ENCODE measurements at places on chromosomes 3 and 15.

DNA sequence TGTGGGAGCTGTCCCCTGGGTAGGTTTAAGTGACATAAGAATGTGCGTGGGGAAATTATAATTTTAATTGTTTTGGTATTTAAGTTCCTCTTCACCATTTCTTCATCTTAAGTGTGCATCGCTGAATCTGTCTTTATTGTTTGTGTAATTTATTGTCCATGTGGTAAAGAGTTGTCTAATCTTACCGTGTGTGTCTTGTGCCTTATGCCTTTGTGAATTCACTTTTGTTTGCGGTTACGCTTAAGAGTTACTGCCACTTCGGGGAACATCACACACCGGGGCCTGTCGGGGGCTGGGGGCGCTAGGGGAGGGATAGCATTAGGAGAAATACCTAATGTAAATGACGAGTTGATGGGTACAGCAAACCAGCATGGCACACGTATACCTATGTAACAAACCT is 767 bp downstream of the WDR48 start:
- DNase-seq = no peak

DNA sequence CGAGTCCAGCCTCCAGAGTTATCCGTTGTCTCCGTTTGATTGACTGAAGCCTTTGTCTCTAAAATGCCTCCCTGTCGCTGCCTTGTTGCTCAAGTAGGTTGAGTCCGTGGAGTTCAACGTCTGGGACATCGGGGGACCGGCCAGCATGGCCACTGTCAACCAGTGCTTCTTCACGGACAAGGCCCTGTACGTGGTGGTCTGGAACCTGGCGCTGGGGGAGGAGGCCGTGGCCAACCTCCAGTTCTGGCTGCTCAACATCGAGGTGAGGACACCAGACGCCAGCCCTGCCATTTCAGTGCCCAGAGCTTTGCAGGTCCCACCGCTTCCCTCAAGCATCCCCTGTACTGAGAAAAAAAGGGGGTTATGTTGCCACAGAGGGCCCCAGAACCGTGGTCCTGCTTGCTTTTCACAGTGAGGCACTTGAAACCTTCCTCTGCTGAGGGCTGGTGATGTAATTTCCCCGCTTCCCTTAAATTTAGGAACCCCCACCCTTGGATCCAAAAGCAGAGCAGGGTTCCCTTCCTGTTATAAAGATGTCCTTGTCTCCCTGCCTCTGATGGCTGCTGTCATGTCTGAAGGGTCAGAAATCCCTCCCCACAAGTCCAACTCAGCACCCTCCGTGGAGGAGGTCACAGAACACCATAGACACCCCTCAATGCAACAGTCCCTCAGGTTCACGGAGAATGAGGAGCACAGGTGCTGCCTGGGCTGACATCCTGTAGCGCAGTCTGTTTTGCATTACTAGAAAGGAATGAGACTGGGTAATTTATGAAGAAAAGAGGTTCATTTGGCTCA is 105.7 kb downstream of the LRRK1 start:
- DNase-seq = no peak

GRCh38 chr3:14431452-14431916 is 29.1 kb downstream of the SLC6A6 start:
- DNase-seq = no peak

GRCh38 chr3:61875046-61875844 is 313.9 kb downstream of the PTPRG start:
- DNase-seq = no peak

DNA sequence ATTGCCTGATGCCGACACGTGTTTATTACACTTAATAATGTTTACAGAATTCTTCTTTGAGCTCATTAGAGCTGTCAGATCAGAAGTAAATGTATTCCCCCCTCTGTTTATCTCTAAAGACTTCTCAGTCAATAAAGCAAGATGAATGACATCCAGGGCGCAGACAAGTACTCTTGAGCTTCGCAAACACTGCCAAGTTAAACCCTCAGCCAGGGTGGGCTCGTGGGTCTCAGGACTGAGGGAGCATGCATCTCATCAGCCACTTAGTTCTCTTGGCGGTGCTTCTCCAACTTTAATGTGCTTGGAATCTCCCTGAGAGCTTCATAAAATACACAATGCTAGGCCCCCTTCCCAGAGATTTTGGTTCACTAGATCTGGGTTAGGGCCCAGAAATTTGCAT is 333.9 kb upstream of the THRB start:
- no peak for DNase-seq

DNA sequence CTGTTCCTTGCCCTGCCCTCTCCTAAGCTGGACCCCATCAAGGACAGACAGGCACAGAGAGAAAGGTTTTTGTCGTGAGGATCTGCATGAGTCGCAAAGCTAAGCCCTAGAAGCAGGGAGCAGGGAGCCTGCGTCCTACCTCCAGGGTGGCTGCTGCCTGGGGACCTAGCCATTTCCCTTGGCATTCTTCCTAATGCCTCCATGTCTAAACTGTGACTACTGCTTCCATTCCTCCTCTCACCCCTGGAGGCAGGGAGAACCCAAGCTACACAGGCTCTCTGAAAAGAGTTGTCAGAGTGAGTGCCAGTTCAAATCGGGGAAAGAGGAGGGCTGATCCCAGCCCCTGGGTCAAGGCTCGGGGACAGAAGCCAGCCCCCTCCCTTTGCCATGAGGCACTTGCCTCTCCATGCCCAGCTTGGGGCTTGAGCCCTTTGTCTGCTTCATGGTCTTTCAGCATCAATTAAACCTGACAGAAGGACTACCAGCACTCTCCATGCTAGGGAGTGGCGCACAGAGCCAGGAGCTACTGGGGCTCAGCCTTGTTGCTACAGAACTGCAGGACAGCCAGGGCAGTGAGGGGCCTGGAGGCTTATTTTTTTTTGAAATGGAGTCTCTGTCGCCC is 2.4 kb downstream of the GCHFR start:
- DNase-seq = no peak

DNA sequence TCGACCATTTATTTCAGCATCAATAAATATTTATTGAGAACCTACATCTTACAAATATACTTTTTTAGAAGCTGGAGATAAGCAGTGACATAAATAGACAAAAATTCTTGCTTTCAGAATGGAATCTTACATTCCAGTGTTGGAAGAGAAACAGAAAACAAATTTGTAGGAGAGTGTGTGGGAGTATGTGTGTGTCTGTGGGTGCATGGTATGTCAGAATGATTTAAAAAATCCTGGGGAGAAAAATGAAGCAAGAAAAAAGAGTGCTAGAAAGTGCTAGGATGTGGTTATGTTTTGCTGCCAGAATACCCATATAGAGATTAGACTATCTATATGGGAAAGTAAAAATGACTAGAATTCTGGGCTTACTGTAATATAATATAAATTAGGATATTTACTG is 561.7 kb upstream of the SGO1 start:
- DNase-seq = no peak

DNA sequence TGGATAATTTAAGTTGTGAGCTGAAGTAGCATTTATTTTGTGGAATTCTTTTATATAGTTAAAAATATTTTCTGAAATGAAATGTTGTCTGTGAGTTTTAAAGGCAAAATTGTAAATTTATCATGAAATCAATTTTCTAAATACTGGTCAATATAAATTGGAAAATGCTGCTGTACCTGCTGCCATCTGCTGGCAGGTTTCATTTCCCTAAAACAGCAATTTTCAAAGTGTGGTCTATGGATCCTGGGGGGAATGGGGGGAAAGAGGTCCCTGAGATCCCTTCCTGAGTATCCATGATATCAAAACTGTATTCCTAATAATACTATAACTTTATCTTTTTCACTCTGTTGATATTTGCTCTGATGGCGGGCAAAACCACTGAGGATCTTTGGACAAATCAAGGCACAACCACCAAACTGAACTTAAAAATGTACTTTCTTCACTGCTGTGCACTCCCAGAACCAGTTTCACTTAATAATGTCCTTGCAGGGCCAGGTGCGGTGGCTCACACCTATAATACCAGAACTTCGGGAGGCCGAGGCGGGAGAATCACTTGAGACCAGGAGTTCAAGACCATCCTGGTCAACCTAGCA is 17.2 kb upstream of the CCR4 start:
- DNase-seq = no peak

DNA sequence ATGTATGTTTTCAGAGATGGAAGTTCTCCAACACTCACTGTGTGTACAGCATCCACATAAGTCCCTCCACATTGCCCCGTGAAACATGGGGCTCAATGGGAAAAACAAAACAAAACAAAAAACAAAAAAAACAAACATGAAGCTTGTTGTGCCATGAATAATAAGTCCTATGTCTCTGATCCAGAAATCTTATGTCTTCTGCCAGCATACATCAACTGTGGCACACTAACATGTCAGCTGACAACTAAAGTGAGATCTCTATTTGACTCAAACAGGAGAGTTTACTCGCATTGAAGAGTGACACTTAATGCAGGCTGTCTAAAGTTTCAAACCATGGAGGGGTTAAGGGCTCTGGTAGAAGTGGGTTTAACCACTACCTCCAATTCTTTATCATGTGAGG is 180.2 kb upstream of the ROBO1 start:
- no peak for DNase-seq

- DNase-seq = no peak
Observed at GRCh38 chr3:194086388-194087075, 49.4 kb upstream of the HES1 start.

- DNase-seq = no peak
Observed at GRCh38 chr3:156551261-156551660, 3.7 kb downstream of the SSR3 start.

DNA sequence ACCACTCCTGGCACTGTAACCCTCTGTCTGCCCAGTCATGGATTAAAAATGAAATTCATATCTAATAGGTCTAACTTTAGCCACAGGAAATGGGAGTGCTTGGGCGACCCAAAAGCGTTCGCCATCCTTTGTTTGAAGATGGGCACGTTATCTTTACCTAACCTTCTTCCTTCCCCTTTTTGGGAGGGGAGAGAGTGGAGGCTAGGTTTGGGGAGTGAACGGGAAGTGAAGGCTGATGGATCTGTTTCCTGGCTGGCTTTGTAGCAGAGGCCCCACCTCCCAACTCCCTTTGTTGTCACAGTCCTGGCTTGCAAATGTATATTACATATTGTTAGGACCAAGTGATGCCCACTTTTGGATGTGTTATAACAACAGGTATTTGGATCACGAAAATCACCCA is 98.1 kb upstream of the ARHGEF3 start:
- no peak for DNase-seq

- no peak for DNase-seq
Observed at GRCh38 chr3:122003112-122003511, 18.9 kb downstream of the ILDR1 start.

- DNase-seq = peak; percentile 90
Observed at GRCh38 chr3:187748050-187748481, 2.8 kb upstream of the BCL6 start.

- no peak for DNase-seq
Observed at GRCh38 chr3:41847679-41848078, 114.2 kb downstream of the ULK4 start.

DNA sequence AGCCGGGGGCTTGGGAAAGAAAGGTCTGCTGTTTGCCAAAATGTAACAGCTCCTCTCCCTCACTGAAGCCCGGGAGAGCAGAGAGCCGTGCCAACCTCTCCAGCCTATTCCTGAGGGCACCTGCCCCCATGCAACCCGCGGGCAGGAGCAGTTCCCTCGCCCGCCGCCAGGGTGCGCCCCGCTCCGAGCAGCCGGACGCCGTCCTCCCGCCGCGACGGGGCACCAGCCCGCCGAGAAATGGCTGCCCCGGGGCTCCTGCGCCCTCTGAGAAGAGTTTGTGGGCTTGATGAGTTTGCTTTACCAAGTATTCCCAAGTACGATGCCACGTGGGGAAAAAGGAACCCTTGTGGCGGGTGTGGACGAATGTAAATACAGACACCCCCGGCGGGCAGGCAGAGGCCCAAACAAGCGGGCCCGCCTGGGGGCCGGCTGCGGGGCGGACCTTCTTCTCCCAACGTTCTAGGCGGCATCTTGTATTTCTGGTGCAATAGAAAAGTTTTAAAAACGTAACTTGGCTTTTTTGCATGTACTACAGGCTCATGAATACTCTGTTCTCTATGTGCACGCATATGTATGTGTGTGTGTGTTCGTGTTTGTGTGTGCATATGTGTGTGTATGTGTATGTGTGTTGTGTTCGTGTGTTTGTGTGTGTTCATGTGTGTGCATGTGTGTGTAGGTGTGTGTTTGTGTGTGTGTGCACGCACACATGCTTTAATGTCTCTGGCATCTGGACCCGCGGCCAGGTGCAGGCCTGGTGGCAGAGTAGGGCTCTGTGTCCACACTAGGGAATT is 162.9 kb downstream of the CHSY1 start:
- peak; percentile 22 for DNase-seq

GRCh38 chr15:26438718-26439117 is 334.1 kb downstream of the GABRB3 start:
- no peak for DNase-seq

- DNase-seq = no peak
Observed at GRCh38 chr3:37631686-37632085, 230.0 kb upstream of the CTDSPL start.

DNA sequence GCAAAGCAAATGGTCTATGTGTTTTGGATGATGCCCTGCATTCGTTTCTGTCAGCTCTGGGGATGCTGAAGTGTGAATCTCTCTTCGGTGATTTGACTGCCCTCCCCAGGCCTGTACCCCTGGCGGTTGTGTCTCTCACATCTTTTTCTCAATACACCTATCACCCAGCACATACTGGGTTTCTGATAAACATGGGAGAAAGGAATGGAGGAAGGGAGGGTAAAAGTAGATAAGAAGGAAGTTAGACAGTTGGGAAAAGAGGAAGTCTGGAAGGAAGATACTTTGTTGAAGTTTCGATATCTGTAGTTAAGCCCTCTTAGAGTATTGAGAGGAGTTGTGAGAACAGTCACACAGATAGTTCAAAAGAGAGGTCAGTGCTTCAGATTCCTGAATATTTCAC is 35.8 kb upstream of the LRTM1 start:
- DNase-seq = no peak

DNA sequence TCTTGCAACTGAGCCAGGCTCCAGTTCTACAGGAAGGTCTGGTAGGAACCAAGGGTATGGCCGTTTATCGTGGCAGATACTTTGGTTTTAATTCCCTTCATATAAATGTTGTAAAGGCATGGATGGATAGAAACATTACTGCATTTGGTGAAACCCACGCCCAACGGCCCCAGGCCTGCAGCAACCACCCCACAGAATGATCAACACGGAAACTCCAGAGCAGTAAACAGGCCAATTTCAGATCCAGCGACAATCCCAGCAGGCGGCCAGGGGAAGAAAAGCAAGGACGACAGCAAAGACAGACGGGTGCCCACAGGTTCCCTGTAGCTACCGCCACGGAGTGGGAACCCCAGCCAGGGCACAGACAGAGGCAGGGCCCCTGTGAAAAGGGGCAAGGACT is 32.6 kb upstream of the PCSK6 start:
- no peak for DNase-seq

GRCh38 chr15:68377766-68378165 is 54.2 kb downstream of the ITGA11 start:
- no peak for DNase-seq

DNA sequence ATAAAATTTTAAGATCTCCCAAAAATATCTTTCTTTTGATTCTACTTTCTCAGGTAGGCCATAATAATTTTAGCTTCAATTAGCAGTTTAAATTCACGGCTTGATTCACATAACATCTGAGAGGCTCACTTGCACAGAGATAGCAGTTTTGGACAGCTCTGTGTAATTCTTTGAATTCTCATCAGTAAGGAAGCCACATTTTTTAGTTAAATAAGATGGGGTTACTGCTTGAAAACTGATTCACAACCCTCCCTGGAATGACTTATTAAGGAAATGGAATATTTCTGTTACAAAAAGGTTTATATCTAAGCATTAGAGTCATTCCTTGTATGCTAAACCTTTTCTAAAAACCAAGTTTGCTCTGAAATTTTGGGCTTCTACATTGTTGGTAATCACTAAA is 212.7 kb downstream of the ALCAM start:
- no peak for DNase-seq

GRCh38 chr3:58164199-58164879 is 46.4 kb downstream of the DNASE1L3 start:
- no peak for DNase-seq

All from caudate nucleus (tissue), 63 donors.